ENCODE measurements at places on chromosomes 5 and 9. TPM values are rescaled to one million over a fixed set of nuclear protein-coding genes. Genes with fewer than 3 reads are reported as not detected.

GRCh38 chr5:151072630-151073025 lies 8.2 kb downstream of the TNIP1 start:
- no peak for DNase-seq

DNA sequence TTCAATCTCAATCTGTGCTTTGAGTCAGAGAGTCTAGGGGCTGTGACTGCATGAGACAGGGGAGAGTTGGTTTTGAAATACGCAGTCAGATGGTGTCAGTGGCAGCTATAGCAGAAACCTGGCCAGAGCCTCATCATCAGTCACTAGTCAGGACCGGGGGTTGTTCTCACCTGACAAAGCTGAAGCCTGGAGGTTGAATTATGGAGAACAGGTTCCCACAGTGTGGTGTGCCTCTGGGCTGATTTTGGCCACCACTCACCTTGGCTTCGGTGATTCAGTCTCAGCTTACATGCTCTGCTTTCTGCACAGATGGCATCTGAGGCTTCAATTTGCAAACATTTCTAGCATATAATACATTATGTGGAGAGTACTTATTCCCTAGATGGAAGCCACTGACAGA lies 387.3 kb downstream of the YTHDC2 start:
- DNase-seq: no peak

ZDHHC11 gene
- polyA plus RNA-seq: 0.15 TPM

- peak; percentile 82 for DNase-seq
Measured at GRCh38 chr5:149320791-149321330, 24.4 kb upstream of the GRPEL2 start.

DNA sequence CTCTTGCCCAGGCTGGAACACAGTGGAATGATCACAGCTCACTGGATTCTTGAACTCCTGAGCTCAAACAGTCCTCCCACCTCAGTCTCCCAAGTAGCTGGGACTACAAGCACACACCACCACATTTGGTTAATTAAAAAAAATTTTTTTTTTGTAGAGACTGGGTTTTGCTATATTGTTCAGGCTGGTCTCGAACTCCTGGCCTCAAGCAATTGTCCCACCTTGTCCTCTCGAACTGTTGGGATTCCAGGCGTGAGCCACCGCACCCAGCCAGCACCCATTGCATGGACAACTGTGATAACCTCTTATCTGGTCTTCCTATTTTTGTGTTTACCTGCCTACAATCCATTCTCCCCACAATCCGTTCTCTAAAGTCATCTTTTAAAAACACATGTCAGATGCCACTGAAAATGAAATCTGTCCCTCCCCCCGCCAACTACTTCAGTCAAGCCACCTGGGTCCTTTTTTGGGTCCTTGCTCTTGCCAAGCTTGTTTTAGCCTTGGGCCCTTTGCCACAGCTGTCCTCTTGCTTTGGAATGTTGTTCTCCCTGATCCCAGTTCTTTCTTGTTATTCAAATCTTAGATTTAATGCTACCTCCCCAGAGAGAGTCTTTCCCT lies 250.5 kb downstream of the PIK3R1 start:
- DNase-seq: no peak

LVRN gene
- polyA plus RNA-seq: 0.05 TPM

DNA sequence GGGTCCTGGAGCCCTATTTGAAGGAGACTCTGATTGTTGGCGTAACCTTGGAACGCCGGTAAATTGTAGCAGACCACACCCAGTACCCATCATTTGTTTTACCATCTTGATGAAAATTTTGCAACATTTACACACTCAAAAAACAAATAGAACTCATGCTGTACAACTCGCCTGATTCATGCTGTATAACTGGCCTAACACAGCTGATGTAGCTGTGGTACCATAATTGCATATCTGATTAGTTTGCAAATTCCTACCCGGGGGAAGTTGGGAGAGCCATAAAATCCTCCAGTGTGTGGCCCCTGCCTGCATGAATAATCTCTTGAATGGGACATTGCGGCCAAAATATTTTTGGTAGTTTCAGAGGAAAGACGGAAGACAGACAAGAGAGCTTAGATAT lies 9.7 kb downstream of the NIPAL4 start:
- no peak for DNase-seq

GRCh38 chr9:134329886-134330285 lies 3.6 kb downstream of the RXRA start:
- no peak for DNase-seq

- DNase-seq: no peak
Measured at GRCh38 chr5:59081693-59082092, 498.8 kb downstream of the RAB3C start.

GFPT2 gene
- 4.7 TPM for polyA plus RNA-seq

- no peak for DNase-seq
Measured at GRCh38 chr9:116791326-116791725, 104.2 kb downstream of the TRIM32 start.

WWC1 gene
- 1.4 TPM for polyA plus RNA-seq

PCDHGA1 gene
- polyA plus RNA-seq: 1.9 TPM

DNA sequence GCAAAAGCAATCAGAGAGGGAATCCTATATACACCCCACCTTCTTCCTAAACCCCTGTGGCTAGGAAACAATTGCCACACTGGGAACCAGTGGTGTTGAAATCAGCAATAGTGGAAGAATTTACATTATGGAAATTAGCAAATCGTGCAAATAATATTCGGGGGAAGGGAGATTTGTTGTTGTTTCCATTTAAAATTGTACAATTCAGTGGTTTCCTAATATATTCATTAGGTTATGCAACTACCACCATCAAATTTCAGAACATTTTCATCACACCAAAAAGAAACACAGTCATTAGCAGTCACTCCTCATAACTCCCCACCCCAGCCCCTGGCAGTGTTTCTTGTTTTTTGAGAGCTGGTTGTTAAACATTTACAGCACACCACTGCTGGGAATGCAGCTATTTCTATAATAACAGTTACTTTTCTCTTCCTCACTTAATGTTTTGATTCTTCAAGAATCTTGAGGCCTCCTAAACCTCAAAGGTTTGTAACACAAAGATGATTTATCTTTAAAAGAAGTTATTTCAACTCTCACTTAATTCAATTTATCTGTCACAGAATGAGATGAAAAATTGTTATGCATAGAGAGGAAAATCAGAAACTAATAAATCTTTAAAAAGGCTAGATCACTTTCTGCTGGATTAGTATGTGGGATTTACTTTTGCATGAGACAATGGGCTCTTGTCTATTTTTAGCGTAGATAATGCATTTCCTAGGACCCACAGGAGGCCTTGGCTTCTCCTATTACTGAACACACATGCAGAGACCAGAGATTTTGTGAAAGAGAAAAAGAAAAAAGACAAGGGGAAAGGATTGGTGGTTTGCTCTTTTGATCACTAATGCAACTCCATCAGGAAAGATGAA lies 91.8 kb upstream of the DAPK1 start:
- no peak for DNase-seq

- DNase-seq: peak; percentile 33
Measured at GRCh38 chr5:169300468-169301385, at the start of gene SLIT3. Gene SLIT3 (minus strand): TSS chr5:169301139. CDS start chr5:169300709, 430 bp downstream.

FOCAD gene
- polyA plus RNA-seq: 42.1 TPM

ARL10 gene
- polyA plus RNA-seq: 4.8 TPM

IL13 gene
- polyA plus RNA-seq: not detected

- DNase-seq: no peak
Measured at GRCh38 chr5:145324767-145325479, 510.2 kb downstream of the PRELID2 start.

GADD45G gene
- not detected for polyA plus RNA-seq

DNA sequence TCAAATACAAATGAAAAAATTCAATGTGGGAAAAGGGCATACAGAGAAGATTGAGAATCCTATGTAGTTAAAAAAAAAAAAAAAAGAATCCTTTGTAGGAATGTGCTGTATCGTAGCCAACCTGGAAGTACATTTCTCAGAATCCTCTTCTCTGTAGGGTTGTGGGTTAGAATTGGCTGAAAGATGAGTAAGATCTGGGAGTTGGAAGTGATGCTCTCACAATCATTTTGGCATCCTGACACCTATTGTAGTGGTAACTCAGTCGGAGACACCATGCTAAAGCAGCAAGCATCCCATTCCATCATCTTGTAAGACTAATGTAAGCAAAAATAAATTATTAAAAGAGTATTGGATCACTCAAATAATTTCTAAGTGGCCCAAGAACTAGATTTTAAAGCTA lies 30.6 kb downstream of the MRPL22 start:
- DNase-seq: no peak

GRCh38 chr5:42057254-42057690 lies 132.2 kb downstream of the FBXO4 start:
- no peak for DNase-seq

GRCh38 chr5:136020001-136020382 lies 8.8 kb upstream of the TGFBI start:
- no peak for DNase-seq

- no peak for DNase-seq
Measured at GRCh38 chr9:110950041-110950645, 88.1 kb downstream of the LPAR1 start.

CCDC192 gene
- not detected for polyA plus RNA-seq

MELK gene
- 21.2 TPM for polyA plus RNA-seq

RAB3C gene
- polyA plus RNA-seq: not detected

DNA sequence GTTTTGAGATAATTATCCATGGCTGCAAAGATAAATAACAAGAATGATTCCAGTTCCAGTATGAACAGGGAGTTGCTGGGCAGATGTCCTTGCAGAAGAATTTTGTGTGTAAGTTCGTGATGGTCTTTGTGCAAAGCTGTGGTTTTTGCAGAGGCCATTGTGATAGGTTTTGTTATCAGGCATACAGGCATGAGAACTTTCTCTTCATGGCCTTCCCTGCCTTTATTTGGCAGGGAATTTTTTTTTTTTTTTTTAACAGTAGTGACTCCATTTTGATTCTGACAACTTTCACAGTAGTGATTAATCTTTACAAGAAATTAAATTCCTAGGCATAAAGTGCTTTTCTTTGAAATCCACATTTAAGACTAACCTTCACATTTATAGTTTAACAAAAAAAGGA lies 1999.5 kb upstream of the CDH6 start:
- DNase-seq: no peak

- DNase-seq: no peak
Measured at GRCh38 chr9:89890326-89890980, 285.6 kb downstream of the GADD45G start.

UBE2QL1 gene
- not detected for polyA plus RNA-seq

DNA sequence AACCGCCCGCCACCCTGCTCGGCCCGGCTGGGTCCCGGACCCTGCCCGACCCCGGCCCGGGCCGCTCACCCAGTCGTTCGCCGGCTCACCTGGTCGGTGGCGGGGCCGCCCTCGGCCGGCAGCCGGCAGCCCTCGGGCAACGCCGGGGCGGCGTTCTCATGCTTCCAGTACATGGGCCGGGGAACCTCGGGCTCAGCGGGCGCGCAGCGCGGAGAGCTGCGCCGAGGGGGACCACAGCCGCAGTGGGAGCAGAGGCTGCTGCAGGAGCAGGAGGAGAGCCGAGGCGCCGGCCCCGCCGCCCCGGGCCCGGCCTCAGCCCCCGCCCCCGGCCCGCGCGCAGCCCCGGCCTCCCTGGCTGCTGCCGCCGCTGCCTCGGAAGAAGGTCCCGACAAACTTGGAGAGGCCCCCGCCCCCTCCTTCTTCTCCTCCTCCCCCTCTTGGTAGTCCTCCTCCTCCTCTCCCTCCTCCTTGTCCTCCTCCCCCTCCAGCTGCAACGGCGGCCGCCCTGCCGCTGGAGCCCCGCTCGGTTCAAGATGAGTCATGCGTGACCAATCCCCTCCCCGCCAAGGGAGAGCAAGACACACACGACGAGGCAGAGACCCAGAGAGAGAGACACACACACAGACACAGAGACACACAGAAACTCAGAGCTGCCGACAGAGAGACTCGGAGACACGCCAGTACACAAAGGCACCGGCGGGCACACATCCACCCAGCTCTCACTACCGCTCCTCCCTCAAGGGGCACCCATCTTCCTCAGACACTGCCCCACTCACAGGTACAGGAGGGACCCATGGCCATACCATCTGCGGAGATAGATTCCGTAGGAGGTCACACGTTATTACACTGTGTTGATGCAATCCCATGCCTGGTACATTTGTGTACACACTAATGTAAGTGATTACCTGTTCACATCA lies at the start of gene LHX6:
TSS of gene LHX6 (minus strand) at position 390 of the 917 bp plus-strand sequence. CDS start at position 173, 217 bp downstream.
- DNase-seq: no peak

GRCh38 chr5:178474562-178475184 lies 115.5 kb downstream of the COL23A1 start:
- no peak for DNase-seq

DNA sequence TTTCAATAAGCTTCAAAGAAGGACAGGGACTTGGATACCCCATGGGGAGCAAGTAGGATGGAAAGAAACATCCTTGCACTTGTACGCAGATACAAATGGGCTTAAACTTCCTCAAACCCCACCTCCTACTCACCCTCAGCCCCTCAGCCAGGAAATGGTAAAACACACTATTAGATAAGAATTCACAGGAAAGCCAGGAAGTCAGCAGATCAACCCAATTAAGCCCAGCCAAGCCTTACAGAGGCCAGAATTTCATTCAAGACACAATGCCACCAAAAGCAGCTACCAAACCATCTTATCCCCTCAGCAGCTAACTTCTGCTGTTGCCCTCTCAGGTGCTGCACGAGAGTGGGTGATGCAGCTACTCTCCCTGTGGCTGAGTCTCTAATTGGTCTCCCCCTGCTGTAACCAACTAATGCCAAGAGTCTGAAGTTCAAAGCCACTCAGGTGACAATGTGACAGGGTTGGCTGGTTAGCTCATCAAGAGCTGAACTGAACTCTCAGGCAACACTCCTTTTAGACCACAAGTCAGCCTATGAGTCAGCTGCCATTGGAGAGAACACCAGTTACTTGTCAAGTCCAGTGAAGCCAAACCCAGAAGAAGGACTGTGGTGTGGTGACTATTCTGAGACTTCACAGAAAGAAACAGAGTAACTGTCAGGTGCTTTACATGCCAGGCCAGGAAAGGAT lies 201.9 kb downstream of the ZNF608 start:
- no peak for DNase-seq

GRCh38 chr9:136851941-136852663 lies at the start of gene MAMDC4:
Gene MAMDC4 (plus strand): TSS chr9:136852346. CDS start chr9:136852417, 71 bp downstream.
- DNase-seq: no peak

- DNase-seq: no peak
Measured at GRCh38 chr9:5563886-5564285, 53.6 kb downstream of the PDCD1LG2 start.

Measured in BJ (cell line).